ENCODE measurements at places on chromosomes 6 and 20.

DNA sequence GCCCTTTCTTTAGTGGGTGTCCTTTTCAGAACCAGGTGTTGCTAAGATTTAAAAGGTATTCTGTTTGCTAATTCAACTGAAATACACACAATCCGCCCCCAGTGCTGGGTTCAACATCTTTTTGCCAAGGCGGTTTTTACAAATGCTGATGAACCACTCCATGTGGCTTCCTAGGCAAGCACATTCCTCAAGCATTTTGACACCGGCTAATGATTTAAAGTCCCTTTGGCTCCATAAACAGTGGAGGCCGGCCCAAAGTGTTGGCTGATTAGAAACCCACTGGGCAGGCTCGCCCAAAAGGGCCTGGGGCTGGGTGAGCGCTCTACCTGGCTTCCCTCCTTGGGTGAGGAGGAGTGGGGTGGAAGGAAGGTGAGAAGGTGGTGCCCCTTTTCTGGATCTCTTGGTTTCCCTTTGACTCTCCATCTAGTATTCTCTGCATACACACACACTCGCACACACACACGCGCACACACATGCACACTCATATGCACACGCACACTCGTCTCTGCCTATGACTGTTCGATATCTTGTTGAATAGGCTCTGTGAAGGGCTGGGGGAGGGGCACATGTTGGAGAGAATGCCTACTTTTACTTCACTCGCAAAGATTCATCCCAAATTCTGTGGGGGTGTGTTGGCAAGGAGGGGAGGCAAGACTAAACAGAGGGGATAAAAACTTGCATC, 66.7 kb upstream of the ARMC2 start:
- DNase-seq = no peak

DNA sequence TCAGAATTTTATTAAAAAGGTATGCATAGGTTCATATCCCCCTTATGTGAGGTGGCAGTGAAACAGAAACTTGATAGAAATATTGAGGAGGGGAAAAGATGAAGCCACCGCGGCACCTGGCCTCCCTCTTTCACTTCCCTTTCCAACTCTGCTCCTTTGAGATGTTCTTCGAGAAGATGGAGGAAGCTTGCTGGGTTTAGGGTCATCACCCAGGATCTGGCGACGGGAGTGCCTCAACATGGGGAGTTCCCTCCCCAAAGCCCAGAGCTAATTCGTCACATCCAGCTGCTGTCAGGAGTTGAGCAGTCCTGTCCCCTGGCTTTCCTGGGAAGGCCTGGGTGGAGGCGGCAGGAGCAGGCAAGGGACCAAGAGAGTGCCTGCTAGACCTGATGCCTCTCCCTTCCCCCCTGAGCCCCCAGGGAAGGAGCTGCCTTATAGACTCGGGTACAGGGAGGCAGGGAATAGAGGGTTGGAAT, 29.1 kb downstream of the RREB1 start:
- DNase-seq = no peak

- peak; percentile 60 for DNase-seq
Observed at GRCh38 chr6:36130667-36131510, 576 bp downstream of the MAPK13 start.

GRCh38 chr6:20447157-20447556, 45.5 kb downstream of the E2F3 start:
- no peak for DNase-seq

DNA sequence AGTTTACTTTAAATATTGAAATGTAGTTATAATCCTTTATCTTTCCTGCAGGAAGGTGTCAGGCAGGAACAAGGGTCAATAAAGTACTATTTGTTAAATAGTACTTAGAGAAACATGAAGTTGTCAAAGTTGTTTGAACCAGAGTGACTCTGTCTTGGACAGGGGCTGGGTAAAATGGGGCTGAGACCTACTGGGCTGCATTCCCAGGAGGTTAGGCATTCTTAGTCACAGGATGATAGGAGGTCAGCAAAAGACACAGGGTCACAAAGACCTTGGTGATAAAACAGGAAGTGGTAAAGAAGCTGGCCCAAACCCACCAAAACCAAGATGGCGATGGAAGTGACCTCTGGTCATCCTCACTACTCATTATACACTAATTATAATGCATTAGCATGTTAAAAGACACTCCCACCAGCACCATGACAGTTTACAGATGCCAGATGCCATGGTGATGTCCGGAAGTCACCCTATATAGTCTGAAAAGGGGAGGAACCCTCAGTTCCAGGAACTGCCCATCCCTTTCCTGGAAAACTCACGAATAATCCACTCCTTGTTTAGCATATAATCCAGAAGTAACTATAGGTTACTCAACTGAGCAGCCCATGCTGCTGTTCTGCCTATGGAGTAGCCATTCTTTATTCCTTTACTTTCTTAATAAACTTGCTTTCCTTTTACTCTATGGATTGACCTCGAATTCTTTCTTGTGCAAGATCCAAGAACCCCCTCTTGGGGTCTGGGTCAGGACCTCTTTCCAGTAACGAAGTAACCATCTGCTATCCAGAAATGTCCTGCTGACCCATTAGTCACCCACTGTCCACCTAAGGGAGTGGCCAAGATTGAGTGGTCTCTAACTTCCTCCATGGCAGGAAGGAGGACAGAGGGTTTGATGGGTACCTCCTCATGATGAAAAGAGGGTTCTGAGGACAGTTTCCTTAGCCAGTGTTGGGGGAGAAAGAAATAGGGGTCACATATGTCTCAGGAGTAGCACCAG, 19.6 kb downstream of the SLC22A2 start:
- DNase-seq = no peak

DNA sequence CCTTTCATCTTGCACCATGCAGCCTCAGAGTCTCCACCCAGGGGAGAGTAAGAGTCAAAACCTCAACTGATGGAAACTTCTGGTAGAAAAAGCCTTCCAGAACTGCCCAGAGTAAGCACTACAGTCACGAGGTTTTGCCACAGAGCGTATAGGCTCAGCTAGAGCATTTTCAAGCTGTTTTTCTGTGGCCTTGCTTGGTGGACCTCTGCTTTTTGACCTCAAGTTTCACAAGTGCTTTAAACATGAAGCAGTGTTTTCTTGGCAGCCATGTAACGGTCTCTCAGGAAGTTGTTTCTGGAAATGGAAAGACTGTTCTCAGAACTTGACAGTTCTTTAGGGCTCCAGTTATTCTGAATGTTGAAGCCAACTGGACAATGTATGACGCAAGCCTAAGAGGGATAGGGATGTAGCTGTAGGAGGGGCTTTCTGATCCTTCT, 146.5 kb downstream of the ZDHHC14 start:
- no peak for DNase-seq

GRCh38 chr6:71312089-71312488, 23.5 kb downstream of the OGFRL1 start:
- DNase-seq = no peak

DNA sequence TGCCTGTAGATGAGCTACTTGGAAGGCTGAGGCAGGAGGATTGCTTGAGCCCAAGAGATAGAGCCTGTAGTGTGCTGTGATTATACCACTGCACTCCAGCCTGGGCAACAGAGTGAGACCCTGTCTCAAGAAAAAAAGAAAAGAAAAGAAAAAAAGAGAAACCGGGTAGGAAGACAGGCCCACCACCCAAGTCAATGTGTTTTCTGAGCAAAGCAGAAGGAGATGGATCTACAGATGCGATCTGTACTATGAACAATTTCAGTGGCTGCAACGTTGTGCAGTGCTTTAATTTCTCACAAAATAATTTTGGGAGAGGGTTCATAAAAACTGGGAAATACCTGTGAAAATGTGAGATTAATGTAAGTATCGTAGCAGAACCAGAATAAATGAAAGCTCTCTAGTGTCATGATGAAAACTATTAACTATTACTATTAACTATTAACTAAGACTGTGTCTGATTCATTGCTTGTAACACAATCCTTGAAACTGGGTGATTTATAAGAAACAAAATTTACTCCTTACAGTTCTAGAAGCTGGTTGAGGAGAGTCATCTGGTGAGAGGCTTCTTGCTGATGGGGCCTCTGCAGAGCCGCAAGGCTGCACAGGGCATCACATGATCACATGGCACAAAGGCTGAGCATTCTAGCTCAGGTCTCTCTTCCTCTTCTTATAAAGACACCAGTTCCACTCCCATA, 233.1 kb upstream of the ZNF217 start:
- DNase-seq = no peak

DNA sequence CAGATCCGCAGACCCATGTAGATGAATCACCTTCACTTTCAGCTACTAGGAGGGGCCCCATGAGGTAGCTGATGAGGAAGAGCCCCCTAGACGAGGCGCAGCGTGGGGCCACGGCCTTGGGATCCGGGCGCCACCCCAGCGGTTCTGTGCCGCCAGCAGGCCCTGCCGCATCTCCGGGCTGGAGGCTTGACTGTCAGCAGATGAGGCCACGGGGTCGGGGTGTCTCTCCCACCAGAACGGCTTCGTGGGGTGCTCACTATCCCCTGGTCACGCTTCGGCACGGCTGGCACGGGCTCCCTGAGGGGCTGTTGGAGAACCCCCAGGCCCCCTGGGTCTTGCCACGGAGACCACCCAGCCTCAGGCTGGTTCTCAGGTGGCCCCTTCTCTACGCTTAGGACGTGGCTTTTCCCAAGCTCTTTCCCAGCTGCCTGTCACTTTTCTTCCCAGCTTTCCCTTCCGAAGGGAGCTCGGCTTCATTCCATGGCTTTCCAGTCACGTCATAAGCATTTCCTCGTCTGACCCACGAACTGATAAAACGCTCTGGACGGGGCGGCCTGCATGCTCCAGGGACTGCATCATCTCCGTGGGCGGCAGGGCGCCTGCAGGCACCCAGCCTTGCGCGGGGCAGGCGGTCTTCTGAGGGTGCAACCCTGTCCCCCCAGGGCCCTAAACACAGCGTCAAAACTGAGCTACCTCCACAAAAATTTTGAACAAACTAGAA, 85.9 kb downstream of the THBS2 start:
- no peak for DNase-seq

DNA sequence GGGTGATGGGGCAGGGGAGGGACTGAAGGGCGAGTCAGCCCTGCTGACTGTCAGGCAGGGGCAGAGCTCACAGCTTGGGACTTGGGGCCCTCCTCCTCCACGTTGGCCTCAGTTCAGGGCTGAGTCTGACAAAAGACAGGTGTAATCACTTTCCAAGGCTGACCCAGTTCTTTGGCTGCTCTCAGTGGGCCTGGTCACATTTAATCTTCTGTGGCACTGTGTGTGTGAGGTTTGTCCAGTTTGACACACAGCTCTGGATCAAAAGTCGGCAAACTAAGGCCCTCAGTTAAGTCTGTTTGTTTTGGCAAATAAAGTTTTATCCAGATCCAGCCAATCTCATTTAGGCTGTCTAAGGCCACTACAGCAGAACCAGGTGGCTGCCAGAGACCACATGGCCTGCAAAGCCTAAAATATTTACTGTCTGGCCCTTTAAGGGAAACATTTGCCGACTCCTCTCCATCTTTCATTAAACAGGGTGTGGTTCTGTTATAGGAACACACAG, 5.1 kb upstream of the MAP1LC3A start:
- DNase-seq = no peak

- DNase-seq = no peak
Observed at GRCh38 chr6:16704401-16705045, 56.7 kb downstream of the ATXN1 start.

- DNase-seq = no peak
Observed at GRCh38 chr6:55820696-55821095, 54.7 kb downstream of the BMP5 start.

GRCh38 chr20:23197836-23198235, 111.7 kb upstream of the CD93 start:
- no peak for DNase-seq

DNA sequence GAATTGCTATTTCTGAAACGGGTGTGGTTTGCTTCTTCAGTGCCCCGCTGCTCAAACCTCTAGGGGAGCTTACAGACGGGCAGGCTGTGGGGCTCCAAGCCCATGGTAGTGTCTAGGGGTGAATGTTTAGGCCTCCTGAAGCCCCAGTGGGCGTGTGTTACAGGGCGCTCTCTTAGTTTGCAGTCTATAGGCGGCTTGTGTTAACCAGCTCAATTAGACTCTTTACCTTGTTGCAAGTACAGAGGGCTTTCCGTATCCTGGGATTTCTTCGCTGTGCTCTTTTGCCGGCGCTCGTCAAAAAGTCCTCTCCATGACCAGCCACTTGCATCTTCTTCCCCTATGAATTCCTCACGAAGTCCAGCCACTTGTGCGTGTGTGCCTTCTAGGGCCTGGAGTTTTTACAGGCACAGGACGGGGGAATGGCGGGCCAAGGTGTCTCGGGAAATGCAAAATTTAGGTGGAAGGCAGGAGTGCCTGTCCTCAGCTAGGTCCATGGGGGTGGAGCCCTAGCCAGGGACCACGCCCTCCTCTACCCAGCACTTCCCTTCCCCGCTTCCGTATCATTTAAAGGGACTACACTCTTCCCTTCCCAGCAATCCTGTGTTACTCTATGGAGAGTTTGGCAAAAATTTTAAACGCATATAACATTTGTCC, 94.5 kb downstream of the HTR1B start:
- DNase-seq = no peak

GRCh38 chr6:27837625-27838057, 74.6 kb downstream of the OR2B2 start:
- DNase-seq = peak; percentile 56

- no peak for DNase-seq
Observed at GRCh38 chr20:62601714-62602113, 40.6 kb upstream of the SLCO4A1 start.

DNA sequence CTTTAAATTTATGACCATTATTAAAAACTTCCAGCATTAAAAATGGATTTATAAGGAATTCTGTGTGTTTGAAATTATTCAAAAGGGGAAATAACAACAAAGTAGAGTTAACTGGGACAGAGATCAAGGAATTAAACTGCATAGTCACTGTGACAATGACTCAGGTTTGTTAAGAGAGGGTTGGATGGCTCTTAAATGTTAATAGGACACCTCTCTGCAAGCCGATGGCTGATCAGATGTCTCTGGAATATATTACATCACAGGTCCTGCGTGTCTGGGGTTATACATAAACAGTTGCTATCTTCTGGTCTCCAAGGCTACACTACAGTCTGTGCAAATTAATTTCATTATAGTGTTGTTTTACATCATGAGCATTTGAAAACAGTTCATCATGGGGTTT, 574.3 kb downstream of the COL12A1 start:
- DNase-seq = no peak

GRCh38 chr6:155349129-155349528, 34.8 kb upstream of the TFB1M start:
- no peak for DNase-seq
